ENCODE measurements at places on chromosomes 16 and 17.

DNA sequence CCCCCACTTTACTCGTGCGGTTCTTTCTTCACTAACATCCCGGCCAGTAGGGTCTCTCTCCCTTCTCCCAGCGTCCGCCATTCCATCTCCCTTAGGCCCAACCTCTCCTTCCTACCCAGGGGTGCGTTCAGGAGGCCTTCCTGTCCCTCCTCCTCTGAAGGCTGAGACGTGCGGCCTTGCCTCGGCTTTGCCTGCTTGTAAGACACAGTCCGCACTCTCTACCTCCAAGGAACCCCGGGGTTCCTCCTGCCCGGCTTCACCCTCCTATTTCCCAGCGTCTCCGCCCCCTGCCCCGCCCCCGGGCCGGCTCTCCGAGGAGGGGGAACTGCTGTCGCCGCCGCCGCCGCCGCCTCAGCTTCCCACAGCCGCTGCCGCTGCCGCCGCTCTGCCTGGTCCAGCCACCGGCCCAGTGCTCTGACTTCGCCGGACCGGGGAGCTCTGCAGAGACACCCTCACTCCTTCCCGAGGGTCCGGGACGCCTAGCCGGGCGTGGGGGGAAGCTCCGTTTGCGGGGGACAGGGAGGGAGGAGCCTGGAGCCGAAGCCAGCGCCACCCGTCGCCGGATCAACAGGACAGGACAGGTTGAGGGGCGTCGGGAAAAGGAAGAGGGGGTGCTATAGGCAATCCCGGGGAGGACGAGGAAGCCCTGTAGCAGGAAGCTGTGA, 1.2 kb upstream of the FGF11 start:
- DNase-seq: no peak

DNA sequence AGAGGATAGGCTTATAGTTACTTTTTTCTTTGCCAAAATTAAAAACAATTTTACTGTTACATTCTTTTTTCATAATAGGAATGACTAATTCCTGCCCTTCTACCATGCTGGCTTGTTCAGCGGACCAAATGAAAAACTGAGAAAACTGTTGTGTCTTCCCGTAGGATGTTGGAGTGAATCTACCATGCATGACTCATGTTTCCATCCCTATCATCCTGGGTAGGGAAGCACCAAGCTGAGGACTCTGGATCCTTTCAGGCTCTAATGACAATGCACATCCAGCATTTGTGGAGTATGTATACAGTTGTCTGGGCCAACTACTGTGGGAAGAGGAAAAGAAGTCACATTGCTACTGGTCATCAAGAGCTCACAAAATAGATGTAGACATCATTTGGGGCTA, 41.1 kb upstream of the DHX8 start:
- DNase-seq: no peak

DNA sequence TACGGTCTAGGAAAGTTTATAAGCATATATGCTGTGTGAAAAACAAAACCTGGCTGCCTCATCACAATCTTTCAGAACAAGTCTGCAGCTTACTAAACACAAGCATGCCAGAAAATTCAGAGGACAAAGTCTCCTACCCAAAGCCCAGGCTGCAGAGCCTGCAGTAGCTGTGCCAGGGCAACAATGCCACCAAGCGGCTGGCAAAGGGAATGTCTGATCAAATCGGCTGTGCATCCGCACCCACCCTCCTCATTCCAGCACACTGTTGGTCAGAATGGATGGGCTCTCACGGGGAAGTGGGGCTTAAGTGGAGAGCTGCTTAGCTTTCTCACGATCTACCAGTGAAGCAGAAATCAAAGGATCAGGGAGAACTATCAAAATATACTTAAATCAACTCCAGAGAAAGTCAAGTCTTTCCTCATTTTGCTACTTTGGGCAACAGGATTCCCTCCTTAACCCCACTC, 73.5 kb downstream of the CYTH1 start:
- DNase-seq: no peak

DNA sequence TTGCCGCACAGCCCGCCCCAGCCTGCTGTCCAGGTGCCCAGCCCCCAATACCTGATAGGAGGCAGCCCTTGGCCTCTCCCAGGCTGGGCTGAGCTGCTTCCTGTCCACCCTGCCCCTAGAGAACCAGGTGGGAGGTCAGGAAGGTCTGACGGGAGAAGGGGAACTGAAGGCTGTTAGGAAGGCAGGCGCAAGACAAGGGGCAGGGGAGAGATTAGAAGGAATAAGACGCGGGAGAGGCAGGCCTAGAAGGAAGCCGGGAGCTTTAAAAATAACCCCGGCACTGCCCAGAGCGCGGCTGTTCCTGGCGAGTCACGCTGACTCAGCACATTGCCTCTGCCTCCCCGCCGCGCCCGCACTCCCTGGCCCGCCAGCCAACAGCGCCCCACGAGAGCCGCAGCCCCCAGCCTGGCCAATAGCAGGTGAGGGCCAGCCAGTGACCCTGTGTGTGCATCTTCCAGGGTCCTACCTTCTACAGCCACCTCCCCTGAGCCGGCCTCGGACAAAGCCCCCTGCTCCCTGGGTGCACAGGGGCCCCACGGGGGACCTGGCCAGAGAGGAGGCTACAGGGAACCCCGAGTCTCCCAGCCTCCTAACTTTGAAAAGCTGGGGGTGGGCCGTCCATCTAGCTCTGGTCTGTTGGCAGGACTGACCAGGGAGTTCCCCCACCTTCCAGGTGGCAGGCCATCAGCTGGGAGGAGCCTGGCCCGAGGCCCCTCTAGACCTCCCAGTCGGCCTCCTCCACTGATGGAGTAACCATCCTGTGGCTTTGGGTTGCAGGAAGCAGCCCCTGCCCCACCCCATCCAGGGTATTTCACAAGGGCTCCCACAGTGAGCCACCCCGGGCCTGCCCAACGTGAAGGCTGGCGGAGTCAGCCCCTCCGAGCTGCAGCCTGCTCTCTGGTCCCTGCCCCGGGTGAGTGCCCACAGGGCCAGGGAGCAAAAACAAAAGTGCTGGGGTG, 4.0 kb downstream of the MAFG start:
- DNase-seq: peak; percentile 51

DNA sequence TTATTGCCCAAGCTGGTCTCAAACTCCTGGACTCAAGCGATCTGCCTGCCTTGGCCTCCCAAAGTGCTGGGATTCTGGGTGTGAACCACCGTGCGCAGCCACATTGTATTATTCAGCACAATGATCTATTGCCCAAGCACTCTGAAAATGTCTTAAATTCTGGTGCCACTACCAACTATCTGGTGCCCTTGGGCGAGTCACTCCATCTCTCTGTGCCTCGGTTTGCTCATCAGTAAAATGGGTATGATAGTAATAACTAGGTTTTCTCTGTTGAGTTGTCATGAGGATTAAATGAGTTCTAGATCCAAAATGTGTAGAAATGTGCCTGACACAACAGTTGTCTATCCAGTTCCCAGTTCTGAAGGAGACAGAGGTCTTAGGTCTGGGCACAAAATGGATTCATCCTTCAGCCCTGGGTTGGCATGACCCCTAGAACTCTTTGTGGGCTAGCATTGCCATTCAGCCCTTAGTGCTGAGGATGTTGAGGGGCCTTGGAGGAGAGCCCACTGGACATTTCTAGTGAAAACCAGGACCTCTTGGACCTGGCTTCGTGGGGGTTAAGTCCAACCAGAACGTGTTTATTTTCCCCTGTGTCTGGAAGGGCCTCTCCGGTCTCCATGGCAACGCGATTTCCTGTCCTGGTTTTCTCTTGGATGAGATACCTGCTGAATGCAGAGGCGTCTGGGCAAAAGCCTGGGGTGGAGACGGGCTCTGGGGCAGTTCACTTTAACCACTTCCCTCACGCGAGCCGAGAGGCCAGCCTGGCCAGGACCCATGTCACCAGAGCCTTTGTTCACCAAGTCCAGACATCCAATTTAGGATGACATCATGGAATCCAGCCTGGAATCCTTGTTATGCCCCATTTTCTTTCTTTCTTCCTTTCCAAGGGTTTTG, 43.7 kb upstream of the TNRC6A start:
- DNase-seq: no peak

GRCh38 chr17:67718325-67718941, 697 bp downstream of the NOL11 start:
- no peak for DNase-seq

DNA sequence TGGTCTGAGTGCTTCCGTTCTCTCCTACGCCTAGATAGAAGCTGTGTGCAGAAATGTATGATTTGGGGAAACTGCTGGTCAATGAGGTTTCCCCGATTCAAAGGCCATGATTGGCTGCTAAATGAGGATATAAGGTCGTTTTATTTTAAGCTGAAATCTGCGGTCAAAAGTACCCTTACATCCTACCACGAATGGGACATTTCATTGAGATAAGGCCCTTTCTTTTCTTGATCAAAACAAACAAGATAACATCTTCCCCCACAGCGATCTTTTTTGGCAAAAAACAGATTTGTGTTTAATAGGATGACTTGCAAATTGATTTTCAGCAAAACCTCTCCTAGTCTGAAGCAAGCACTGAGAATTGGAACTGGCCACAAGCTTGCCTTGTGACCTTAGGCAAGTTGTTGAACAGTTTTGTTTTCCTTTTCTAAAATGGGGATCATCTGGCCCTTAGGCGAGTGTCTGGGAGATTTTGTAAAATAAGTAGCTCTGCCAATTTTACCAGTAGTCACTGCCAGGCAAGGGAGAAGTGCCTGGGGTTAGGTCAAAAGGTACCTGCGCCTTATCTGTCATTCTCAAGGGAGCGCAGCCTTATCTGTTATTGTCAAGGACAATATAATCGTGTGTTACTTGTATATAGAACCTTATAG, 635 bp downstream of the SCPEP1 start:
- DNase-seq: no peak

DNA sequence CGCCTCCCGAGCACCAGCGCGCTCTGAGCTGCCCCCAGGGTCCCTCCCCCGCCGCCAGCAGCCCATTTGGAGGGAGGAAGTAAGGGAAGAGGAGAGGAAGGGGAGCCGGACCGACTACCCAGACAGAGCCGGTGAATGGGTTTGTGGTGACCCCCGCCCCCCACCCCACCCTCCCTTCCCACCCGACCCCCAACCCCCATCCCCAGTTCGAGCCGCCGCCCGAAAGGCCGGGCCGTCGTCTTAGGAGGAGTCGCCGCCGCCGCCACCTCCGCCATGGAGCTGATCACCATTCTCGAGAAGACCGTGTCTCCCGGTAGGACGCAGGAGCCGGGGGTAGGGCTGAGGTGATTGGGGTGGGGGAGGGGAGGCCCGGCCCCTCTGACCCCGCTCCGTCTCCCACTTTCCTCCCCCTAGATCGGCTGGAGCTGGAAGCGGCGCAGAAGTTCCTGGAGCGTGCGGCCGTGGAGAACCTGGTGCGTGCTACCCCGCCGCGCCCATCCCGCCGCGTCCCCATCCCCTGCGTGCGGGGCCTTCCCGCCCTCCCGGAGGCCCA, 329 bp downstream of the KPNB1 start:
- DNase-seq: no peak

DNA sequence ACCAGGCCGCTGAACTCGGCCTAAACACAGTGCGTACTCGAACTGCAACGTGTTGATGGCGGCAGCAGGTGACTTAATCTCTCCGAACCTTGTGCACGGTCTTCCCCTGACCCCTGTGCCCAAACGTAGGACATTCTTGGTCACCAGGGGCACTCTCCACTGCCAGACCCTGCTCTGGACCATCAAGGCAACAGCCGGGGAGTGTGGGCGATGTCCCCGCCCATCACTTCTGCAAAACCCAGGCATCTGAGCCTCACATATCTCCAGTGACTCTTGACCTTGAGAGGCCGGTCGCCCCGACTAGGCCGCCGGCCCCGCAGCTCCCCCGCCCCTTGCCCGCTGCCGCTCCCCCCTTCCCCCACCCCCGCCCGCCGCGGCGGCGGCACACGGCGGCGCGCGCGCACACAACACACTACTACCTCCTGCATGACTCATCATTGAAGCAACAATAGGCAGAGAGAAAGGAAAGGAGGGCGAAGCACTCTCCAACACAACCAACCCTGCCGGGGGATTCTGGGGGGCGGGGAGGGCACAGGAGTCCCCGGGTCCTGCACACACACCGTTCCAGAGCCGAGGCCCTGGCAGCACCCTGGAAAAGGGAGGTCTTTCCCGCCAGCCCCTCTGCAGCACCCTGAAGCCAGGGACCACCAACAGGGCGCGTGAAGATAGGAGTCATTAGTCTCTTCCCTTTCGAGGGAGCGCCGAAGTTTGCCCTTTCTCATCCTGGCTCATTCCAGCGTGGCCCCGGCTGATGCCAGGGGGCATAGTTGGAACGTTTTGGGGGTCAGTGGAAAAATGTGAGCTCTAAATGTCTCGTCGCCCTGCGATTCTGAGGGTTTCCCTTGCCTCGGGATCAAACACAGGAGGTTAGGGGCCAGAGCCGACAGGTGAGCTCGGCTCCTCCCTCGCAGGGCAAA, 1.9 kb downstream of the MNT start:
- peak; percentile 63 for DNase-seq

Data from retinal pigment epithelial cell (primary cell).